ENCODE measurements at places on chromosomes 4 and X. TPM values are rescaled to one million over a fixed set of nuclear protein-coding genes. Genes with fewer than 3 reads are reported as not detected.

Gene EPHA5
- total RNA-seq = not detected

GRCh38 chr4:1026115-1026514, 14.7 kb downstream of the FGFRL1 start:
- H3K36me3 ChIP-seq = no peaks in the 10 kb centered on the region
- no peak overlapping the region for H3K4me3 ChIP-seq
- no peak overlapping the region for H3K27ac ChIP-seq
- peaks cover 20% of the 10 kb centered on the region for H3K4me1 ChIP-seq
- peak; percentile 68 for DNase-seq
- peaks cover 34% of the 10 kb centered on the region for H3K27me3 ChIP-seq

DNA sequence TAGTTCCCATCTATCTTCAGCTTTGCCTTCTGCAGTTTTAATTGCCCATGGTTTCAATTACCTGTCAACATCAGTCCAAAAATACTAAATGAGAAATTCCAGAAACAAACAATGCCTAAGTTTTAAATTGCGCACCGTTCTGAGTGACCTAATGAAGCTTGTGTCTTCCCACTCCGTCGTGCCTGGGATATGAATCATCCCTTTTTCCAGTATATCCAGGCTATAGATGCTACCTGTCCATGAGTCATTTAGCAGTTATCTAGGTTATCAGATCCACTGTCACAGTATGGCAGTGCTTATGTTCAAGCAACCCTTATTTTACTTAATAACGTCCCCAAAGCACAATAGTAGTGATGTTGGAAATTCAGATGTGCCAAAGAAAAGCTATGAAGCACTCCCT, 363.6 kb upstream of the FAM241A start:
- H3K36me3 ChIP-seq = no peaks in the 10 kb centered on the region
- no peaks in the 10 kb centered on the region for H3K4me1 ChIP-seq
- no peak overlapping the region for H3K4me3 ChIP-seq
- no peak for DNase-seq
- no peak overlapping the region for H3K27ac ChIP-seq
- H3K27me3 ChIP-seq = no peaks in the 10 kb centered on the region

Gene NAT8L
- not detected for total RNA-seq

GRCh38 chr4:53059871-53060270, 197.8 kb downstream of the RASL11B start:
- no peaks in the 10 kb centered on the region for H3K4me1 ChIP-seq
- no peak overlapping the region for H3K27ac ChIP-seq
- no peak overlapping the region for H3K4me3 ChIP-seq
- H3K27me3 ChIP-seq = no peaks in the 10 kb centered on the region
- H3K36me3 ChIP-seq = no peaks in the 10 kb centered on the region
- no peak for DNase-seq

Gene TCEAL7
- total RNA-seq = 2.8 TPM

GRCh38 chrX:151870602-151871001, 42.1 kb upstream of the MAGEA4 start:
- DNase-seq = no peak
- H3K36me3 ChIP-seq = no peaks in the 10 kb centered on the region
- H3K4me1 ChIP-seq = no peaks in the 10 kb centered on the region
- H3K27ac ChIP-seq = no peak overlapping the region
- no peak overlapping the region for H3K4me3 ChIP-seq

DNA sequence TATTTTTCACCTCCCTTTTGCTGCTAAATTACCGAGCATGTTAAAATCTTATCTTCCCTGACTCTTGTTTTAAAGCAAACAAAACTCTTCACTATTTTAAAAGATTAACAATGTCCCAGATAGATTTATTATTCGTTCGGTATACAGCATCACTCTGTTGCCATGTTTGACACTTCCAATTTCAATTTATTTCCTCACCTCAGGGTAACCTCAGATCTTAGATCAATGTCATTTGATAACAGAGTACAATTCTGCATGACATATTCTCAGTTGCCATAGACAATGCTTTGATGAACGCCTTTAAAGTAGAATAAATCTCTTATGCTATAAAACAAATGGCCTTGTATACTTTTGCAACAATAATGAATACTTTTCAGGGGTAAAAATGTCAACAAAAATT, 1078.1 kb upstream of the IGFBP7 start:
- no peak for DNase-seq
- H3K27ac ChIP-seq = no peak overlapping the region
- no peaks in the 10 kb centered on the region for H3K27me3 ChIP-seq
- H3K4me1 ChIP-seq = no peaks in the 10 kb centered on the region
- no peaks in the 10 kb centered on the region for H3K36me3 ChIP-seq

Gene DHRSX
- 38.2 TPM for total RNA-seq

Gene SLC9B2
- 20.6 TPM for total RNA-seq

Gene GAGE13
- total RNA-seq = not detected

DNA sequence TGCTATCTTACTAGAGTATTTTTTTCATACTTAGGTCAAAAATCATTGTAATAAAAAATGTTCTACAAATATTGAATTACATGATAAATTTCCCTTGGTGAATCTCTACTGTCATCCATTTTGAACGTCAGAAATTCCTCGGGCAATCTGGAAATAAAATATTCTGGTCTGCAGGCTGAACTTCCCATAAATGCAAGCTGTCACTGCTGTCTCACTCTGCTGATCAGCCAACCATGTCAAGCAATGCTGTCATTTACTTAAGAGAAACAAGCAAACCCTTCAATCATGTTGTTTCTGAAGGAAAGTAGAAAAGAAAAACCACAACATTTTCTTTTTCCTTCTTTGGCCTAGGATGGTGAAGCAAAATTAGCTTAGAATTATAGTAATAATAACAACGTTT, 514.2 kb upstream of the GALNT7 start:
- no peak for DNase-seq
- no peak overlapping the region for H3K27ac ChIP-seq
- peaks cover 16% of the 10 kb centered on the region for H3K4me1 ChIP-seq
- no peaks in the 10 kb centered on the region for H3K27me3 ChIP-seq
- H3K36me3 ChIP-seq = no peaks in the 10 kb centered on the region
- no peak overlapping the region for H3K4me3 ChIP-seq

DNA sequence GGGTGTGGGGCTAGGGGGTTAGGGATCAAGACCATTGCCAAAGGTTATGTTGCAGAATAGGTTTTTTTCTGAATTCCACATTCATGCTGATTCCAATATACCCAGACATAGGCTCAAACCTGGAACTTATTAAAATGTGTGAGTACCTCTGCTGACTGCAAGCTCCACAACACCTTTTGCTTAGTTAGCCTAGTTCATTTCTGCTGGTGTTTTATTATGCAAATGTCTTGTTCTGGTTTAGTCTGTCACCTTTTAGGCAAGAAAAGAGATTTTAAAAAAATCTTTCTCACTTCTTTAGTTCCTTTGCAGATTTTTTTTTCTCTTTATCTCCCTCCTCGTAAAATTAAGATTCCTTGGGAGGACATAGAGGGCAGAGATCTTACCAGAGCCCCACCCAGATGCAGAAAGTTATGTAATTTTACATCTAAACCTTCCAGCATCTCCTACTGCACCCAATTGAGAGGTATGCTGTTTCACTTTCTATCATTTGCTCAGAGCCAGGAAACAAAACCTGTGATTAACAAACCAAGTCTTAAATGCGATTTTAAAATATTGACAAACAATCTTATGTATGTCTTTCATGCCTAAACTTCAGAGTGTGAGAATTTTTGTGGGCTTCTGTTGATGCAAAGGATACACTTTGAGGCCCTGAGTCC, 190.7 kb upstream of the CLNK start:
- no peak overlapping the region for H3K4me3 ChIP-seq
- H3K27ac ChIP-seq = no peak overlapping the region
- no peak for DNase-seq
- no peaks in the 10 kb centered on the region for H3K36me3 ChIP-seq
- H3K27me3 ChIP-seq = no peaks in the 10 kb centered on the region

DNA sequence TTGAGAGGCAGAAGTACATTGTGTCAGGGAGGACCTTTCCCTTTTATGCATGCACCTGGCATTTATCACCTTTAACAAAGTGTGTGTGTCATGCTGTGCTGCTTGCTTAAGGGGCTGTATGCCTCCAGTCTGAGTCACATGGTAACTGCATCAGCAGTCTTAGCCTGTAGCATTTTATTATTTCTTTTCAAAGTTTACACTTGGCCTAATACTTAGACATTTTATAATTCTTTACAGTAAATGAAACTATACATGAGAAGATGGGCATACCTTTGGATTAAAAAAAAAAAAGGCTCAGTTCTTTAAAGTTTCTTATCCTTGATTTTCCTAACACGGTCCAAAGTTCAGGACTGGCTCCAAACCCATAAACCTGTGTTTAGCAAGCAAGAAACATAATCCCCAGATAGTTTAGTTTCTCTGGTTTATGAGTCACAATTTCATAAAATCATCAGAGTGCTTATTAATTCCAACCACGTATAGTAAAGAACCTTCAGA, 14.6 kb downstream of the NPNT start:
- peak overlapping the region; percentile 4 for H3K4me3 ChIP-seq
- peak overlapping the region; percentile 79 for H3K27ac ChIP-seq
- peaks cover 19% of the 10 kb centered on the region for H3K4me1 ChIP-seq
- no peaks in the 10 kb centered on the region for H3K36me3 ChIP-seq

DNA sequence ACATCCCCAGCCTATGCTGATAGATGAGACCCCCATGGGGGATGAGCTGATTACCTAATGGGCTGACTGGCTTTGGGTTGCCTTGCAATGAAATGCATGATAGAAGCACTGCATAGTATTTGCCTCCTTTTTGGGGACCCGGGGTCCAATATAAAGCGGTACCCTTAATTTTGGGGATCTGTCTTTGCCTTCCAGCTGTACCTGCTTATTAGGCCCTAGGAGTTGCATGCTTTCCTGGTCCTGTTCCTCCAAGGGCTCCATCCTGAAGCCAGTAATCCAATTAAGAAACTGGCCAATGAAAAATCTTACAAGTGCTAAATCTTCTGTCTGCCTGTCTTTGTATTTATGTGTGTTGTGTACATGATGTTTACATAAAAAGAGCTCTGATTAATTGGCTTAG, 791.6 kb downstream of the TRIML1 start:
- H3K36me3 ChIP-seq = no peaks in the 10 kb centered on the region
- DNase-seq = no peak
- H3K4me3 ChIP-seq = no peak overlapping the region
- no peaks in the 10 kb centered on the region for H3K4me1 ChIP-seq

Gene ANTXR2
- 46.8 TPM for total RNA-seq

GRCh38 chr4:106767991-106768390, 268.1 kb downstream of the DKK2 start:
- no peaks in the 10 kb centered on the region for H3K36me3 ChIP-seq
- H3K27me3 ChIP-seq = no peaks in the 10 kb centered on the region
- no peak overlapping the region for H3K4me3 ChIP-seq
- DNase-seq = no peak

Gene PIN4
- not detected for total RNA-seq

Gene SERTM2
- total RNA-seq = 1.1 TPM

Gene GC
- not detected for total RNA-seq

Gene RHOXF2B
- total RNA-seq = not detected

Gene PRPS2
- total RNA-seq = 38.4 TPM

- no peaks in the 10 kb centered on the region for H3K4me1 ChIP-seq
- H3K27me3 ChIP-seq = no peaks in the 10 kb centered on the region
These were observed 208.1 kb downstream of the ANKRD50 start for GRCh38 chr4:124504431-124504830.

Gene DCHS2
- total RNA-seq = 0.60 TPM
